Esophagus mucosa (tissue), 1 donor: ENCODE measurements at places on chromosomes 6 and 20. TPM values are rescaled to one million over a fixed set of nuclear protein-coding genes. Genes with fewer than 3 reads are reported as not detected.
A peak's percentile ranks its signal among the peaks of the same experiment; 100 is the strongest.

DNA sequence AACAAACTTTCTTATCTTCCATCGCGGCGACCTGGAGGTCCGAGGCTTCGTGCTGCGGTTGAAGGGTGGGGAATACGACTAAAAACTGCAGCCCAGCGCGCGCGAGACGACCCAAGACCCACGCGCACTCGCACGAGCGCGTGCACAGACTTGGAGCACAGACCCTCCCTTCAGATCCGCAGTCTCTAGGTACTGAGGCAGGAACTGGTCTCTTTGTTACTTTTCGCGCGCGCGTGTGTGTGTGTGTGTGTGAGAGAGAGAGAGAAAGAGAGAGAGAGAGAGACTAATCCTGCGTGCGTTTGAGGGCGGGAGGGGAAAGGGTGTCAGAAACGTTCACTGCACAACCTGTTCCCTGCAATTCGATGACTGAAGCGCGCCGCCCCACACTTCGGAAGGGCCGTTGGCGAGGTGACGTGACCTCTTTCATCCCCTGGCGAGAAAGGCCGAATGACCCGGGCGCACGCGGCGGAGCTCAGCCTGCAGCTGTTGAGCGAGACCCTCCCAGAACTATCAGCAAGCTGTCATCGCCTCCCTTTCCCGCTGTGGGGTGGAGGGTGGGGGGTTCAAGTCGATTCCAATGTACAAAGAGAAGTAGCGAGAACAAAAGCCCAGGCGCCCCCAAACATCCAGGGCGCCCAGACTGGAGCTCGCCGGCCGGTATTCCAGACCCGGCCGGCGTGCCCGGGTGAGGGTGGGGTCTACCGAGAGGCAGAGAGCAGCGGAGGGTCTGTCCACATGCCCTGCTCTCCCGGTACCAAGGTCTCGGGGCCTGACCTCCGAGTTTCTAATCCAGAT lies 1.5 kb upstream of the TUBB2B start:
- ATAC-seq = peak; percentile 42

DNA sequence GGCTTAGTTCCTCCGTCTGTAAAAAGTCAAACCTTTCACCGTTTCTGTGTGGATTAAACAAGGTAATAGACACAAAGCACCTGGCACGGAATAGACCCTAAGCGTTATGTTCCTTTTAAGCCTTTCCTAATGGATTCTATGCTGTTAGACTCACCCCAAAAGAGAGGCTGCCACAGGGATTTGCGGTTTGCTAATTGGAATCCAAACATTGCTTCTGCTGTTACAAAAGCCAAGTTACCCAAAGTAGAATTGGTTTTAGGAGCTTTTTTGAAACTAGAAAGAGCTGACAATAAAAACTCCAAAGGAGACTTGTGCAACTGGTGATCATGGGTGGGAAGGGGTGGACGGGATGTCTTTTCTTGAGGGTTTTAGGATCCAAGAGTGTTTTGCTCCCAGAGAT lies 178.0 kb downstream of the BMP7 start:
- ATAC-seq = no peak

- no peak for ATAC-seq
These were observed 66.4 kb downstream of the MKKS start for GRCh38 chr20:10367693-10367942.

DNA sequence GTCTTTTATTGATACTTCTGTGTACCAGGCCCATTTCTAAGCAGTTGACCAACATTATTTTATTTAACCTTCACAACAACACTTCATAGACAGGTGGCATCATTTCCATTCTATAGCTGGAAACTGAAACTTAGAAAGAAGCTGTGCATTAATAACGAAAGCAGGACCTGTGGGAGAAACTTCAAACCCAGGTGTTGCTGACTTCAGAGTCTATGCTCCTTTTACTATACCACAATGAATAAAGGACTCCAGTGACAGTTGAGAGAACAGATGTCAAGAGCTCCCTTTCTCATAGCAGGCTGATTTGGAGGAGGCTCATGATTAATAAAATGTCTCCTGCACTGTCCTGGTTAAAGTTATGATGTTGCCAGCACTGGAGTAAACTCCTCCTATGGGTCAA lies 56.6 kb upstream of the POU3F2 start:
- ATAC-seq = no peak

Gene SALL4
- total RNA-seq = 0.44 TPM
